ENCODE measurements at places on chromosomes 7 and 10.
A peak's percentile ranks its signal among the peaks of the same experiment; 100 is the strongest.

DNA sequence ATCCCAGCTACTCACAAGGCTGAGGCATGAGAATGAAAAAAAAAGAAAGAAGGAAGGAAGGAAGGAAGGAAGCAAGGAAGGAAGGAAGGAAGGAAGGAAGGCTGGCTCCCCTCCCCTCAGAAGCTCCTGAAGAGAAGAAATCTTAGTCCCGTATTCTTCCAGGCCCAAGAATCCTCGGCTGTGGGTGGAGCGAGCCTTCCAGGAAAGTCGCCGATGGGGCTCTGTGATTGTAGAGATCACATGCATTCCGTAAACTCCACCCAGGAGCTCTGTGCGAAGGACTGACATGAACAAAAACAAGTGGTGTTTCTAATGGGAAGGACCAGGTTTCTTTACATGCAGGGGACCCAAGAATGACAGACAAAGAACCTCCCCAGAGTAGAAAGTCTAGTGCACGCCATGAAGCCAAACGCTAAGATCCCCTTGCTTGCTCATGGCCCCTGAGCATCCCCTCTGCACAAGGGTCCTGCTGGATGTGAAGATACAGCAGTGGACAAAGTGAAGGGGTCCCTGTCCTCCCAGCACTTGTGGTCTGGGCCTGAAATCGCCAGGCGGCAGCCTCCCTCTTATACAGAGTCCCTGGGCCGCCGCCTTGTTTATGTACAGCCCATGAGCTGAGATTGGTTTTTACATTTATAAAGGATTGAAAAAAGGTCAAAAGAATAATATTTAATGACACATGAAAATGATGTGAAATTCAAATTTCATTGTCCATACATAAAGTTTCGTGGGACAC, 25.2 kb downstream of the CNPY1 start:
- no peaks in the 10 kb centered on the region for H3K4me1 ChIP-seq
- H3K36me3 ChIP-seq = no peaks in the 10 kb centered on the region
- no peak for DNase-seq
- H3K4me3 ChIP-seq = no peak overlapping the region

DNA sequence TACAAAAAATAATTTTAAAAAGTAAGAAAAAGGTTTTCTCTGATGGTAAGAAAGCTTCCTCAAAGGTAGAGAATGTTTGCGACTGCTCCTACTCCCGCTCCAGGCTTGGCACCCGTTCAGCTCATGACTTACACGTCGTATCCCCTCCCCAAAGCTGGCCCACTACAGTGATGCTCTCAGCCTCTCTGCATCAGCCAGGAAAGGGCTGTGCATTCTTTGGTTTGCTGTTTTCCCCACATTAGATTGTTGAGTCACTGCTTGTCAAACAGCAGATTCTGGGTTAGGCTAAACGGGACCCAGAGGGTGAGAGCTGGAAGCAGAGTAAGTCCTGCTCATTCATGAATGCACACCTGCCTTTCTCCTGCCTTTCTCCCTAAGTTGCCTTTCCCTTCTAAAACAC, 54.7 kb upstream of the NMT2 start:
- H3K4me3 ChIP-seq = no peak overlapping the region
- no peaks in the 10 kb centered on the region for H3K27me3 ChIP-seq

- H3K4me1 ChIP-seq = no peaks in the 10 kb centered on the region
- H3K4me3 ChIP-seq = no peak overlapping the region
- H3K27ac ChIP-seq = no peak overlapping the region
- no peaks in the 10 kb centered on the region for H3K36me3 ChIP-seq
- H3K27me3 ChIP-seq = no peaks in the 10 kb centered on the region
Observed at GRCh38 chr7:28062197-28062991, 118.2 kb downstream of the JAZF1 start.

DNA sequence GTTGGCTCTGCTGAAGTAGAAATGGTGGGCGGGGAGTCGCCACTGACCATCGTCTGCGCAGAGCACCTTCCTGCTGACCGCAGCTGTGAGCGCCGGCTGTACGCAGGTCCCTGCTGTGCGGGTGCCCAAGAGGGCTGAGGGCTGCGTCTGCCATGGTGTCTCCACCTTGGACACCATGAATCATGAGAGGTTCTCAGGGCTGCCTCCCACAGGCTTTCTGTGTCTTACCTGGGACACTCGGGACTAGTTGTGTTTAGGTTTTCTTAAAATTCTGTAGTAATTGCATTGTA, 44.9 kb upstream of the PRKAR1B start:
- DNase-seq = no peak
- H3K27ac ChIP-seq = no peak overlapping the region
- no peaks in the 10 kb centered on the region for H3K4me1 ChIP-seq
- H3K4me3 ChIP-seq = no peak overlapping the region

GRCh38 chr10:91220954-91221675, 652 bp downstream of the PCGF5 start:
- no peaks in the 10 kb centered on the region for H3K36me3 ChIP-seq
- H3K4me1 ChIP-seq = peaks cover 4% of the 10 kb centered on the region
- no peak overlapping the region for H3K27ac ChIP-seq
- H3K4me3 ChIP-seq = peak overlapping the region; percentile 91
- H3K27me3 ChIP-seq = peaks cover 71% of the 10 kb centered on the region

DNA sequence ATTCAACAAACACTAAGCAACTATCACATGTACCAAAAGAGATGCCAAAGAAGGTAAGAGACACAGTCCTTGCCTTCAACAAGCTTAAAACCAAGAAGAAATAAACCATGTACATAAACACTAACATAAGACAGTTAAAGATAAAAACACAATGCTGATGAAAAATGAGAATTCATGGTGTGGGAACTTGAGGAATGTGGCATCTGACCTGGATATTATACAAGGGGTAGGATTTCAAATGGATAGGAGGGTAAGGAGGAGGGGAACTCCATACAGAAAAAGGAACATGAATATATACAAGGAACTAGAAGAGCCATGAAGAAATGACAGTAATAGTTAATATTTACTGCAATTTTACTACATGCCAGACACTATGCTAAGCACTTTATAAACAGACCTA, 11.0 kb downstream of the HIBADH start:
- H3K4me3 ChIP-seq = no peak overlapping the region
- no peak for DNase-seq
- no peaks in the 10 kb centered on the region for H3K27me3 ChIP-seq

DNA sequence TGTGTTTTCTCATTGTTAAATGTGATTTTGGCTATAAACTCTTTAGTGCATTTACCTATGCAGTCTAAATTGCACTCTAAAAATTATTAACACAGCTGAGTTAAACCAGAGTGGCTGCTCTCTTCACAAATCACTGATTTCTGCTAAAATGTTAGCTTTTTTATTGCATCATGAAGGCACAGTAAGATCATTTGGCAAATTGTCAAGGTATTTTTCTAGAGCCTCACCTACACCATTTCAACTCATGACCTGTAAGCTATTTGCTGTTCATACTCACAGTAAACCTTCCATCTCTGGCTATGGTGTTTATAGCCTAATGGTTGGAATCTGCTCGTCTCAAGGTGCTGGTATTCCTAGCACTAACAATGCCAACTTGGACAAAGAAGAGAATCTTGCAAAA, 25.7 kb downstream of the NDUFB2 start:
- H3K36me3 ChIP-seq = no peaks in the 10 kb centered on the region
- no peak overlapping the region for H3K4me3 ChIP-seq
- DNase-seq = no peak

DNA sequence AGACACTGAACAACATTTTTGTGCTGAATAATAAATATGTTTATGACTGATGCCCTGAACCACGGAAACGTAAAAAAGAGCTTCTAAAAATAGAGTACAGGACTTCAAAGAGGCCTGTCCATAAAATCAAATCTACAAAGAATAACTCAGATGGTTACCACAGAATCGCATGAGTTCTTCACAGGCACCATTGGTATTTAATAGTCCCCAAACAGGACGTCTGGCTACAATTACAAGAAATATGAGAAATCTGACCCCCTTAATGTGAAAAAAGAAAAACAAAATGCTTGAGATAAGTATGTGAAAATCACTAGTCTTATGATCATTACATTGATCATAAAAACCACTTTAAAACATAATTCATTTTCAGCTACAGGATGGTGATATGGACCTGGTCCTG, 20.8 kb downstream of the CYTH3 start:
- DNase-seq = no peak
- H3K4me1 ChIP-seq = peaks cover 10% of the 10 kb centered on the region
- no peaks in the 10 kb centered on the region for H3K27me3 ChIP-seq
- no peak overlapping the region for H3K27ac ChIP-seq

- H3K36me3 ChIP-seq = no peaks in the 10 kb centered on the region
- H3K4me3 ChIP-seq = peak overlapping the region; percentile 31
- no peaks in the 10 kb centered on the region for H3K27me3 ChIP-seq
- peak overlapping the region; percentile 83 for H3K27ac ChIP-seq
- peak; percentile 92 for DNase-seq
- H3K4me1 ChIP-seq = peaks cover 42% of the 10 kb centered on the region
Observed at GRCh38 chr10:10294881-10295529, 722.7 kb upstream of the CELF2 start.

DNA sequence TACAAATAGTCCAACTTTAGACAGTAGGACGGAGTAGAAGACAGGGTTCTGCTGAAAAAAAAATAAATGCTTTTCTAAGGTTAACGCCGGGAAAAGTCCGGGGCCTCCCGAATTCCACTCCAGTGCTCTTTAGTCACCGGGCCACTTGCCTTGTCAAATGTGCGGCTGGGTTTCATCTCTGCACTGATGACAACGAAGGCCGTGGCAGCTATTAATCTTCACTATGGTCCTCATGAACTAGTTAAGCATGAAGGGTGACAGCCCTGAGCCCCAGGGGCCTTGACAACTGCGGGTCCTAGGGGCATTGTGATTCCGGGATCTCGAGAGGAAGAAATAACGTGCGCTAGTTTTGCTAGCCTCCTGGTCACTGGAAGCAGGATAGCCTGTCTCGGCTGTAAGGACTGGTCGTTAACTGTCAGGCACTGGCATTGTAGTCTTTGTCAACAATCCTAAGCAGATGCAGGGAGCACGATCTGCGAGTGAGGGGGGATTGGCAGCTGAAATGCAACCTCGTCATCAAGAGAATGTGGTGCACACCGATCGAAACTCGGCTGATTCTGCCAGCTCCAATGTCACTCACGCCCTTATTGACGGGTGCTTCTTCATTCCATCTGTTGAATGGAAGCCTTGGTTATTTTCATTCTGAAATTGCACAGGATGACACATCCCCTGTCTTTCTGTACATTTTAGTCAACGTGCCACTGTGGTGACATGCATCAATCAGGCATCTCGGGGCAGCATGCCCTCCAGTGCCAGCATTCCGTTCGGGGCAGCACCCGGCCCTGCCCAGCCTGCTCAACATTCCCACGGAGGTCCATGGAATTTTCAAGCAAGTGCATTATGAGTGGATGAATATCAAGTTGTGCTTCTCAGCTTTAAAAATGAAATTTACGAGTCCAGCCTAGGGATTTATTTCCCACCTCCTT, 51.6 kb upstream of the MGMT start:
- no peak overlapping the region for H3K4me3 ChIP-seq
- H3K27ac ChIP-seq = no peak overlapping the region
- no peak for DNase-seq
- no peaks in the 10 kb centered on the region for H3K4me1 ChIP-seq

GRCh38 chr7:158024881-158025280, 562.7 kb downstream of the PTPRN2 start:
- H3K4me3 ChIP-seq = no peak overlapping the region
- H3K4me1 ChIP-seq = peaks cover 30% of the 10 kb centered on the region
- H3K27me3 ChIP-seq = no peaks in the 10 kb centered on the region
- H3K27ac ChIP-seq = no peak overlapping the region
- DNase-seq = no peak

DNA sequence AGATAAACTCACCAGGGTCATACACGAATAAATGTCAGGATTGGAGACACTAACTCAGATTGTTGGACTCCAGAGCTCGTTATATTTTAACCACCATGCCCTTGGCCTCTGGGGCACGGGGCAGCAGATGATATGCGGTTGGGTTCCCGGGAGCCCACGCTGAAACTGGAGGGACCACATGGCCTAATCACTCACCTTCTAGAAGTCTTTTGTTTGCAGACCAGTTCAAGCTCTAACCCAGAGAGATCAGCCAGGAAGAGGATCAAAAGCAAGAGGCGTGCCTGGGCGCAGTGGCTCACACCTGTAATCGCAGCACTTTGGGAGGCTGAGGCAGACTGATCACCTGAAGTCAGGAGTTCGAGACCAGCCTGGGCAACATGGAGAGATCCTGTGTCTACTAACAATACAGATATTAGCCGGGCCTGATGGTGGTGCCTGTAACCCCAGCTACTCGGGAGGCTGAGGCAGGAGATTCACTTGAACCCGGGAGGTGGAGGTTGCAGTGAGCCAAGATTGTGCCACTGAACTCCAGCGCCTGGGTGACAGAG, 42.6 kb upstream of the ECHDC3 start:
- no peak overlapping the region for H3K27ac ChIP-seq
- peaks cover 9% of the 10 kb centered on the region for H3K4me1 ChIP-seq
- DNase-seq = no peak
- H3K4me3 ChIP-seq = no peak overlapping the region
- H3K27me3 ChIP-seq = no peaks in the 10 kb centered on the region

DNA sequence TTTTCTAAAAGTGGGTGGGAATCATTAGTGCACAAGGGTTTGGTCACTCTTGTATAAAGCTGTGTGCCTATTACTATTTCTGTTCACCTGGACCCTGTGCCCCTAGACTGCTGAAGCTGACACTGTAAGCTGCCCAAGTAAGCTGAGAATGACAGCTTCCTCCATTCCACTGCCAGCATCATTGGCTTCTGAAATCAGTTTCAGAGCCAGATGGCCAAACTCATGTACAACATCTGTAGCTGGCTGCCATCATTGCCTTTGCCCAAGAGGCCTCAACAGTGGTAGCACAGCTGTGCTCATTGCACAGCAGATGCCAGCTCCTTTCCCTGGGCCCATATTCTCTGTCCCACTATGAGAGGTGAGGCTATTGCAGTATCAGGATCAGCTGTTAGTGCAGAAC, 165.7 kb downstream of the CPEB3 start:
- no peak overlapping the region for H3K27ac ChIP-seq
- no peaks in the 10 kb centered on the region for H3K4me1 ChIP-seq
- no peak overlapping the region for H3K4me3 ChIP-seq

DNA sequence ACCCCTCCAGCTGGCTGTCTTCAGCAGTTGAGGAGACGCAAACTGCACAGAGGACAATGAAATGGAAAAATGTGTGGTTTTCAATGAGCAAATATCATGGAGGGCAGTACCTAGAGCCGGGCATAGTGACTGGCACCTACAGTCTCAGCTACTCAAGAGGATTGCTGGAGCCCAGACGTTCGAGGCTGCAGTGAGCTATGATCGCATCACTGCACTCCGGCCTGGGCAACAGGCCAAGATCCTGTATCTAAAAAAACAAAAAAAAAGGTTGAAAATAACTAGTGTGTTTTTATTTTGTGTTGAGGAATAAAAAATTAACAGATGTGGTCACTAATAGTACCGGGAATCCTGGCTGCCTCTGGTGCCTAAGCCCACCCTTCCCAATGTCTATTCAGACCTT, 345.5 kb downstream of the GALNT17 start:
- H3K4me3 ChIP-seq = no peak overlapping the region
- no peaks in the 10 kb centered on the region for H3K36me3 ChIP-seq
- DNase-seq = no peak
- H3K27me3 ChIP-seq = no peaks in the 10 kb centered on the region
- no peak overlapping the region for H3K27ac ChIP-seq

DNA sequence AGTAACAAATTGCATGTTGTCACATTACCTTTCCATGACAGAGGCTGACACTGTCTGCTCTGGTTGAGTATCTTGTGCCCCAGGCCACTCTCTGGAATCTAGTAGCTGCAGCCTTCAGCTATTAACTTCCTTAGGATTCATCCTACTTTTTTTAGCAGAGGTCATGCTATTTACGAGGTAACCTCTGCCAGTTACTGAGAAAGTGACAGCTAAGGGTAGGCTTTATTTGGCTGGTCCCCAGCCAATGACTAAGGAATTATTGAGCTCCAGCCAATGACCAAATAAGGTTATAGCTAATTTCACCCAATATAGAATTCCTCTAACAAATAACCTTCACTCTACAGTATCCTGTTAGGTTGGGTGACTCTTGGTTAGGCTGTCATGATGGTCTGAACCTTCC, 1361.7 kb downstream of the XPNPEP1 start:
- no peaks in the 10 kb centered on the region for H3K4me1 ChIP-seq
- no peaks in the 10 kb centered on the region for H3K36me3 ChIP-seq
- no peaks in the 10 kb centered on the region for H3K27me3 ChIP-seq
- no peak overlapping the region for H3K4me3 ChIP-seq

Data from neural progenitor cell (in vitro differentiated cells).